Caki2 (cell line): ENCODE measurements at places on chromosomes 13 and 19.

- DNase-seq = peak; percentile 9
Observed at GRCh38 chr13:81686877-81687276, 1346.0 kb upstream of the SPRY2 start.

DNA sequence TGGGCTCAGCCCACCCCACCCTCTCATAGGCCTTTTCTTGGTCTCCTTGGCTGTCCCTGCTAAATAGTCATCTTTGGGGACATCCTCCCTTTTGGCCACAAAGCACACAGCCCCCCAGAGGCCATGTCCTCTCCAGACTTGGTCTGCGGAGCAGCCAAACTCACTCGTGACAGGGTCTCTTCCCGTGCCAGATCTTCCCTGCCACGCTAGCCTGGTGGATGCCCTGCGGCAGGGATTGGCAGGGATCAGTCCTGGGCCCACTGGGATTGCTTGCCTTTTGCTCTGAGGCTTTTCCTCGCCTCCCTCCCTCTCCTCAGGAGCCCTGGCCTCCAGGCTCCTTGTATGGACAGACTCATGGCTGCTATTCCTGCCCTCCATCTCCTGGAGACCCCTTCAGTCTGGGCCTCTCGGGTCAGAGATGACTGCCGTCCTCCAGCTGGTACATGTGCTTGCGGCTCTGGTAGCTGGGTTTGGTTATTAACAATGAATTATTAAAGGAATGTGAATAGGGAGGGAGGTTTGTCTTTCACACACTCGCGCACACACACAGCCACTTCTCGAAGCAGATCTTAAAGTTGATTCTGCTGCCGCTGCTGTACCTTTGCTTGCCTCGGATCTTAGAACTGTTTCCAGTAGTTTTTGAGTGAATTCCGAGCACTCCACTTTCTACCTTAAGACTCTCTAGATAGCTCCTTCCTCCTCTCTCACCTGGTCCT is 45.1 kb downstream of the NFIX start:
- DNase-seq = no peak

- DNase-seq = no peak
Observed at GRCh38 chr13:30652746-30653386, 35.1 kb downstream of the USPL1 start.

- DNase-seq = no peak
Observed at GRCh38 chr19:31344403-31344802, 4.8 kb downstream of the TSHZ3 start.

DNA sequence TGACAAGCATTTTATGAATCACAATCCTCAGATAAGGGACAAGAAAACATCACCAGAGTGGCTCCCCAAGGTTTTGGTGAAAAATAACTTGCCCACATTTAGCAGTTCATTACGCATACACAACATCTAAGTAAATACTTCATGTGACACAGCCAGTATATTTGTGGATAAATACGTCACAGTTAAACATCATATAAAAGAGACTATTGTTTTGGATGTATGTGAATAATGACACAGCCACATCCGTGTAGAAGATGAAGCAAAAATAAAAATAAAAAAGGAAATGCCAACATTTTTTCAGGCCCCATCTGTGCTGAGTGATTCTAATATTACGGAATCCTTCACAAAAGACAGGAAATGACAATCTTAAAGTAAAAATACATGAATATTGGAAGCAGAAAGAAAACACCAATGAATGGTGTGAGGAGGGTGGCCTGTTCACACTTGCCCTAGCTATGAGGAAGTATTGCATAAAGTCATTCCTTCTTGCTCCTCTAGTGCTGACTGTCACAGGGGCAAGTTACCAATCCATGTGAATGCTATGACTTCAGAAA is 457.1 kb downstream of the KLF12 start:
- DNase-seq = no peak

DNA sequence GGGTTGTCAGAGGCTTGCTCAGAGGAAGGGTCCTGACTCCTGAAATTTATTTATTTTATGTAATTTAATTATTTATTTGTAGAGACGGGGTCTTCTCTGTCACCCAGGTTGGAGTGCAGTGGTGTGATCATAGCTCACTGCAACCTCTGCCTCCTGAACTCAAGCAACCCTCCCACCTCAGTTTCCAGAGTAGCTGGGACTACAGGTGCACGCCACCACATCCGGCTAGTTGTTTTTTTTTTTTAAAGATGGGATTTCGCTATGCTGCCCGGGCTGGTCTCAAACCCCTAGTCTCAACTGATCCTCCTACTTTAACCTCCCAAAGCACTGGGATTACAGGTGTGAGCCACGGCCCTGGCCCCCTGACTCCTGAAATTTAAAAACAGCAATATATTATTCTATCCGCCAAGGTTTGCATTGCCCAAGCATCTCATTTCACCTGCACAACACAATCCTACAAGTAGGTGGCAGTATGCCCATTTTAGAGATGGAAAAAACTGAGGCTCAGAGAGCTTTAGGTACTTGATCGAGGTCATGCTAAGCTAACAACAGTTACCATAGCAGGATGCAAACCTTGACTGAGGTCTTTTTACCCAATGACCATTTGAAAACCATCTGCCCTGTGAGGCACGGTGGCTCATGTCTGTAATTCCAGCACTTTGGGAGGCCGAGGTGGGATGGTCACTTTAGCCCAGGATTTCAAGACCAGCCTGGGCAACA is 18.1 kb downstream of the ARHGEF18 start:
- DNase-seq = no peak

- DNase-seq = no peak
Observed at GRCh38 chr19:719636-720344, 11.1 kb downstream of the PALM start.

GRCh38 chr19:46728693-46729339 is 11.9 kb upstream of the PRKD2 start:
- DNase-seq = no peak

DNA sequence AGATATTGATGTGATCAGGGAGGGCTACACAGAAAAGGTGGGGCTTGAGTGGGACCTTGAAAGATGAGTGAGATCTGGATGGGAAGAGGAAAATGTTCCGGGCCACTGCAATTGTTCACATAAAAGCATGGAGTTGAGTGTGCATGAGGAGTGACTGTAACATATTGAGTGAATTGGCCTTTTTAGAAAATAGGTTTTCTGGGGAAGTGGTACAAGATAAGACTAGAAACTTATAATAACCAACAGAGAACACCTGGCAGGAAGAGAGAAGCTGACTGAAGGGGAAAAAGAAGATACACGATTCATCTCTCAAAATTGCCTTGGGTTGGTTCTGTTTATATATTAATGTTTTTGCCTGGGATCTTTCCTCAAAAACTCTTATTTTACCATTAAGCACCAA is 32.2 kb downstream of the SLC10A2 start:
- no peak for DNase-seq

DNA sequence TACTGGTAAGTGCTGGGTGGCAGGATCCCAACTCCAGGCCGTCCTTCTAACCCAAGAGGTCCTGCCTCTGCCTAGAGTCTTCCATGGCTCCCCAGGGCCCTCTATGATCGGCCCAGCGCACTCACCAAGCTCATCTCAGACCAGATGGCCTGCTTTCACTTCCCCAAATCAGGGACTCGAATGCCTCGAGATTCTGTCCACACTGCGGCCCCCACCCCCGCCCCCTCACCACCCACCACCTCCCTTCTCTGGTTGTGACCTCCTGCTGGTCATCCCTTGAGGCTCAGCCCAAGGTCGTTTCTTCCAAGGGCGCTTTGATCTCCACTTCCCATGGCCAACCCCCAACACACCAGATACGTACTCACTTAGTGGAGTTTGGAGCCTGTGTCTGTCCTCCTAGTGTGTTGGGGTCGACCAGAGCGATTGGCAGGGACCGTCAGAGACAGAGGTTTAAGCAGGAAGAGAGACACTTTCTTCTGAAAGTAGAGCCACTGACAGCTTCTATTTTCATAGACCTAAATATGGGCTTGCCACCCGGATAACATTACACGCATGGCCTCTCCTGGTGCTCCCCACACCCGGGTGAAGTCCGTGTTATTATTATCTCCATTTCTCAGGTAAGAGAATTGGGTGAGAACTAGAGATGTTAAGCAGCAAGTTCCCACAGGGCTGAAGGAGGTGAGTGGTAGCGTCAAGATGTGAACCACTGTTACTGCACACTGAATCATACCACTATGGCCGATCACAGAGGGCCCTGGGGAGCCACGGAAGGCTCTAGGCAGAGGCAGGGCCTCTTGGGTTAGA is at the start of gene FCER2:
FCER2 (minus strand) TSS at position 478 of the 804 bp plus-strand sequence. CDS start 2,371 bp downstream, outside the sequence.
- no peak for DNase-seq

DNA sequence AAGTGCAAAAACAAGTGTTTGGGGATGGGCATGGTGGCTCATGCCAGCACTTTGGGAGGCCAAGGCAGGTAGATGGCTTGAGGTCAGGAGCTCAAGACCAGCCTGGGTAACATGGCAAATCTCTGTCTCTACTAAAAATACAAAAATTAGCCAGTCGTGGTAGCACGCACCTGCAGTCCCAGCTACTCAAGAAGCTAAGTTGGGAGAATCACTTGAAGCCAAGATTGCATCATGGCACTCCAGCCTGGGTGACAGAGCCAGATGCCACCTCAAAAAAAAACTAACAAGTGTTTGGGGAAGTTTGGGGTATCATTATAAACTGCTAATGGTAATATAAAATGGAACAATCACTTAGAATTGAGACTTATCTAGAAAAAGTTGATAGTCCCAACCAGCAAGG is 24.6 kb downstream of the XPO4 start:
- no peak for DNase-seq
